NCI-H2081 (cell line): ENCODE measurements at places on chromosomes 2 and 18.

GRCh38 chr2:164275659-164276058 lies 345.6 kb downstream of the GRB14 start:
- no peak for DNase-seq

DNA sequence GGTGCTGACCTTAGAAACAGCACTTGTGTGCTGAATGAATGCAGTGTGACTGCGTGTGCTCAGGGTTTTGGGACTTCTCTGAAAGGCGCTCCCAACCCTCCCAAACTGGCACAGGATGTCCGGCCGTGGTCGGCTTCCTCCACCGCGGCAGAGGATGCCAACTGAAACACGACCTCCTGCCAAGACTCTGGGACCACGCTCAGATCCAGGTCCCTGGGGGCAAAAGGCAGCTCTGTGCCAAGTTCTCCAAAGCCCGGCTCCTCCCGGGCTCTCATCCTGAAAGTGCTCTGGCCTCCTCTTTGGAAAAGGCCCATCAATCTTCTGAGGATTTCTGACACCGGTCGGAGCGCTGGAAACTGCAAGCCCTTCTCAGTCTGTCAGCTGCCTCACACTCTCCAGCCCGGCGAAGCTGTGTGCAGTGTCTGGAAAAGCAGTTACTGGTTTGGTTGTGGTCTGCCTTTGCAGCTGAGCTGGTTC lies 32.3 kb upstream of the ZBTB7C start:
- DNase-seq = no peak

DNA sequence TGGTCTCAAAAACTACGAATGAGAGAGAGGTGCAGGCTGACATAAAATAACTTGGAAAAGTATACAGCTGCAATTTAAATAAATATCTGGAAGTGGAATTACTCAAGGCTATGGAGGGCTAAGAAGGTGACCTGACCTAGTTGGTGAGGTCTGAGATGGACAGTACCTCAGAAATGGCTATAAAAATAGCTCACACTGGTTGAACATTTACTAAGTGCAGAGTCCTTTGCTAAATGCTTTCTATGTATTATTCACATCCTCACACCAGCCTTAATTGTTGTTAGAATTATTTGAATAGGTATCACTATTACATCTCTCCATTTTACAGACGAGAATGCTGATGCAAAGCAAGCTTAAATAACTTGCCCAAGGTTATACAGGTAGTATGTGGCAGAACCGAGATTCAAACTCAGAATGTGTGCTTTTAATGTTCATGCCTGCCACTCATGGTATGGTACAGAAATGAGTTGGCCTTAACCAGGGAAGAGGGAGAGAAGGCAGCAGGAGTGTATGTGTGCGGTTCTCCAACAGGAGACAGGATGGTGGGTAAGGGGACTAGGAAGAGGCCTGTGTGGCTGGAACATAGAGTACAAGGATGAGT lies 37.4 kb downstream of the MRPL44 start:
- DNase-seq = no peak

DNA sequence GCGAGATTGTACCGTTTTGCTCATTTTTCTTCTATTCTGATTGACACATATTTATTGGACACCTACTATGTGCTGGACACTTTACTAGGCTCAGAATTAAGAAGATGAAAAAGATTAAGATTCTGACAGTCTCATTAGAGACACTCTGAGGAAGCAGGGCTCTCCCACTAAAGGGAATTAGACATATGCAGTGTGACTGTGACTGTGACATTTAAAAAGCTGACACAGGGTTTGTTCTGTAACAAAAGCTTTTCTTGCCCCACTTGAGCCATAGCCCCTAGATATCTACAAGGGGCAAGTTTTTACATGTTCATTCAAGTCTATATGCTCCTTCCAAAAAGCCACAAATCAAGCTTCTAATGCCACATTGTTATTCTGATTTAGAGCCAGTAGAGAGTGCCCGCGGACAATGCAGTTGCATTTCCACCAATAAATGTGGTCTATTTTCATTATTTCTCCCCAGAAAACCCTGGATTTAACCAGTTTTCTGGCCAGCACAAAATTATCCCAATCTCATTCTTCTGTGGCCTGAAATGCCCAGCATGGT lies 9.8 kb downstream of the ARHGAP25 start:
- no peak for DNase-seq

DNA sequence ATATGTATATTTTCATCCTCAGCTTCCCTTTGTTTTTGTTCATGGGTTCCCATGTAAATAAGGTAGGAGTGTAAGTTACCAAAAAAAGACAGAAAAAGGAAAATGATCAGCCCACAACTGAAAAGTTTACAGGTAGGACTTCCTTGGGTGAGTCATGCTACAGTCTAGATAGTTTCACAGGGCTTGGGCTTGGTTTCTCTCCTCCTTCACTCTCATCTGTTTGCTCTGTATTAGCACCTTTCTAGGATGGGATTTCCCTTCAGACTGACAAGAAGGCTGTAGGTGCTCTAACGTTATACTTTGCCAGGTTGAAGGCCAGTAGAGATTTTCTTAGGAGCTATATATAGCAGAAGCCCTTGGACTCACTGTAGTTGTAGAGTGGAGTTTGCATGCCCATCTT lies 57.9 kb downstream of the FAM171B start:
- no peak for DNase-seq

DNA sequence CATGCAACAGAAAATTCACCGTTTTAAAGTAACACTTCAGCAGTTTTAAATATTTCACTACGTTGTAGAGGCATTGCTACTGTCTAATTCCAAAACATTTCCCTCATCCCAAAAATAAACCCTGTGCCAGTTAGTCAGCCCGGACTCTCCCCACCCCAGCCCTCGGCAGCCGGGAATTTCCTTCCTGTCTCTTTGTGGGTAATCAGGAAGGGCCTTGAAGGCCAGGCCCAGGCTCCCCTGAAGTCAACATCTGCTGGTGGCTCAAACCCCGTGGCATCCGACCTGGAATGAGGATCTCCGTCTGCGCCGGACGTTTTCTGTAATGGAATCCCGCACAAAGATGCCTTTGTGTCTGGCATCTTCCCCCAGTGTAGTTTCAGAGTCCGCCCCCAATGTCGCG lies 219.6 kb downstream of the SNTG2 start:
- DNase-seq = no peak

- DNase-seq = no peak
These were observed 59.6 kb downstream of the MYT1L start for GRCh38 chr2:2271469-2271941.

- DNase-seq = no peak
These were observed 13.4 kb downstream of the IL18RAP start for GRCh38 chr2:102436323-102436722.

- DNase-seq = peak; percentile 14
These were observed 113.4 kb downstream of the AP1S3 start for GRCh38 chr2:223723954-223724411.

DNA sequence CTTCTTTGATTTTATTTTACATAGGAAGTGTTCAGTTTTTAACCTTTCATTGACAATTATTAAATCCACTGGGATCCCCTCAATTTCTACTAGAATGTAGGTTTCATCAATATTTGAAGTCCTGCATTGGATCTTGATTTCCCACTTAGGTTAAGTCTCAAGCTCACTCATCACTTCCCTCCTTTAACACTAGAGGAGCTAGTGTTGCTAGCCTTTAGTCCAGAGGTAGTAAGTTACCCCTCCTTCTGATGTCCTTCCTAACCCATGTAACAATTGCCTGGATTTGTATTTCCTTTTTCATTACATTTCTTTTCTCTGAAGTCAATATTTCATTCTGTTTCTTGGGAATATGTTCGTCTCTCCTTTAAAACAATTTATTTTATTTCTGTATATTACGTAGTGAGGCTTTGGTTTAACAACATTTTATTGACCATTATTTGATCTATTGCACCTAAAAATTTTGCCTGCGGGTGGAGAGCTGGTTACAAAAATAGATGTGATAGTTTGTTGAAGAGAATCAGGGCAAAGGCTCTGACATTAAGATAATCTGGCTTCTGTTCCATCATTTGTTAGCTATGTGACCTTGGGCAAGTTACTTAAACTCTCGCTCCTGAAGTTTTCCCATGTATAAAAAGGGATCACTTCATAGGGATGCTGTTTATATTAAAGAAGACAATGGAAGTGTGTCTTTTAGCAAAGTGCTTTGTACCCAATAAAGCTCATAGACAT lies 833.0 kb downstream of the SLC4A3 start:
- DNase-seq = no peak

DNA sequence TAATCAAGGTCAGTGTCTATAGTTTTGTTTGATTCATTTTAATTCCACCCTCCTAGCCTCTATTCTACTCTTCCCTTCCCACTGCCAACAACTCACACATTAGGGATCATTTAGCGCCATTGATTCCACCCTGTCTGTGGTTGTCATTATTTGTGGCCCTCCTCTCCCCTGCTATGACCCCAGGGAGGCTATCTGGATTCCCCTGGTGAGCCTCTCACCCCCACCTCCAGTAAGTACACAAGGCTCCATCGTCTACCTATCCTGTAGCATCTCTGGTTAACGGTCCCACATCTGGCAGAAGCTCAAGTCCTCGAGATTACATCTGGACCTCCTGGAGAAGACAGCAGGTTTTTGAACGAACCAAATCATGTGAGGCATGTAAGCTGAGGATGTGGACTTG lies 27.4 kb downstream of the UPP2 start:
- no peak for DNase-seq

DNA sequence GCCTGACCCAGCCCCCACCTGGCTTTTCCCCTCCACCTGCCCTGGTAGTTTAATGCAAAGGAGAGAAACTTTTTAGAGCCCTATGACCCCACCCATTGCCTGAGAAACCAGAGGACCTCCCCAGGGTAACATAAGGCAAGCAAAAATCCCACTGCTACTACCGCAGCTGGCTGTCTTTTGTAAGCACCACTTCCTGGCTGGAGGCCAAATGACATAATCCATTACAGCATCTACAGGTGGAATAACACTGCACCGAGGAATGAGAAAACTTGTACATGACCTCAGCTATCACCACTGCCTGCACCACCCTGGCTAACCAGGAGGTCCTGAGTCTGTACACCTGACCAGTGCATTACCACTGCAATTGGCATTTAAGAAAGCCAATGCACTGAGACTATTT lies 149.6 kb upstream of the GALNT5 start:
- DNase-seq = peak; percentile 32

DNA sequence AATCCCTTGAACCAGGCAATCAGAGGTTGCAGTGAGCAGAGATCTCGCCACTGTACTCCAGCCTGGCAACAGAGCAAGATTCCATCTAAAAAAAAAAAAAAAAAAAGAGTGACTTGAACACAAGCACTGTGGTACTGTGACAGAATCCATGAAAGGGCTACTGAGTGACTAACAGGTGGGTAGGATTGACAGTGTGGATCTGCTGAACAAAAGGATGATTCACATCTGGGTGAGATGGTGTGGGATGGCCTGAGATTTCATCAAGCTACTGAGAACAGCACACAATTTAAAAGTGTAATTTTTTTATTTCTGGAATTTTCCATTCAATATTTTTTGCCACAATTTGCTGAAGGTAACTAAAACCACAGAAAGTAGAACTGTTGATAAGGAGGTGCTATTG lies 13.3 kb upstream of the SP3 start:
- no peak for DNase-seq

DNA sequence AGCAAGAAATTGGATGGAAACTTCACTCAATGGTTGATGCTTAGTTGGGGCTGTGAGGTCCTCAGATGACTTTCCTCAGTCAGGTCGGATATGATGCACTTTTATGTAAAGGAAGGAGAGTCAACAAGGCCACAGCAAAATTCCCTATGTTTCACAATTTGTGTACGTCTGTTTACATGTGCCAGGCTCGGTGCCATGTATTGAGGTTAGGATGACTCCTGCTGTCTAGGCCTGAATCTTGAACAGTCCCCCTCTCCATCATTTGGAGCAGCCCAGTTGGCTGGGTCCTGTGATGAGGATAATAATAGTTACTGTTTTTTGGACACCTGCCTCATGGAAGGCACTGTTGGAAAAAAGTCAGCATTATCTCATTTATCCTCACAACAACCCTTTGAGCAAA lies 43.1 kb downstream of the VSNL1 start:
- DNase-seq = no peak

- DNase-seq = no peak
These were observed 255.3 kb upstream of the AGAP1 start for GRCh38 chr2:235238537-235238936.

- no peak for DNase-seq
These were observed 36.9 kb downstream of the HJURP start for GRCh38 chr2:233817361-233817911.

- DNase-seq = no peak
These were observed 1.0 kb downstream of the SPHKAP start for GRCh38 chr2:228180181-228181097.

DNA sequence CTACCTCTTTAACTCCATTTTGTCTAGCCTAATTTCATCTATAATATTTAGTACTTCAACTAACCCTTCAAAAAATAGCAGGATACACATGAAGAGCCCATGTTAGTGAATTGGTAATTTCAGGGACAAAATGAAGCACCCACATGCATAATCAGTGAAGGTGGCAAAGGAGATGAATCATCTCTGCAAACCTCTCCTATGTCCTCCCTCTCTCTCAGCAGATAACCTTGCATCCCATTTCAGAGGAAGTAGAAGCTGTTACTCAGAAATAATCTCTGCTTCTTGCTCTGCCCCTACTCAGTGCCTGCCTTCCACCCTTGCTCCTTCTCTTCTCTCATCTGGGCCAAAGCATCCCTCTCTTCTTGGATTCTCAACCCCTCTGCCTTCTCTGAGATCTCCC lies 60.2 kb upstream of the CAVIN2 start:
- DNase-seq = no peak

- no peak for DNase-seq
These were observed 41.3 kb downstream of the PDCL3 start for GRCh38 chr2:100603948-100604633.

GRCh38 chr2:224927646-224928173 lies 114.6 kb downstream of the DOCK10 start:
- DNase-seq = peak; percentile 35

DNA sequence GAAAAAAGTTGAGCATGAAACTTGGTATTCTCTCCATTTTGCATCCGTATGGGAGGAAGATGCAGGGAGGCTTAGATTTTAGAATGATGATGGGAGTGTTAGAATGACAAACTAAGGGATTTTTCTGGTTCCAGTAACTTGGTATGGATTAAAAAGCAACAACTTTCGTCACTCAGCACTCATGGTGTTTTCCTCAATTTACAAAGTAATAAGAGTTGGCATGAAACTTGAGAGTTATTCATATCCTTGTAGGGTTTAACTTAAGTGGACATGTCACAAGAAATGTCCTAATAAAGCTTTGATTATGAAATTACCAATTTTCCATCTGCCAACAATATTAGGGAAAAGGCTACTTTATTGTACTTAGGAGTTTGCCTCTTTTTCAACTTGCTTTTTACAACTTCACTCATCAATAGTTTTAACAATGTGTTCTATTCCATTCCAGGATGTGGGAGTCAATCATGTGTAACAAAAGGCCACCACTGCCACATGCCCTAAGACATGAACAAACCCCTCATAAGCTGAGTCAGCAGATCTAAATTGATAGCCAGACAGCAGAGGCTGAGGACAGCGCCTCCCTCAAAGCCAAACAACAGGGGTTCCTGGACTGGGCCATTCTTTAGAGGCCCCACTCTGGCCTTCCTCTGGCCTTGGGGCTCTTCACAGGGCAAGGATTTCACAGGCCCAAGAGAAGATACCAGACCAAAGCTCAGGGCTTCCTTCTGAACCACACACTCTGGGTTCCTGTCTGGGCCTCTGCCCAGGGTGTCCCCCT lies 265.8 kb downstream of the TNS1 start:
- no peak for DNase-seq
